ENCODE measurements at places on chromosomes 1 and 21. TPM values are rescaled to one million over a fixed set of nuclear protein-coding genes. Genes with fewer than 3 reads are reported as not detected.
A peak's percentile ranks its signal among the peaks of the same experiment; 100 is the strongest.

- no peak for DNase-seq
These were observed 49.7 kb downstream of the PACC1 start for GRCh38 chr1:212364985-212365384.

GRCh38 chr1:203796236-203796605 is 798 bp downstream of the ZBED6 start:
- DNase-seq = peak; percentile 44

- DNase-seq = no peak
These were observed 14.1 kb downstream of the TTC39A start for GRCh38 chr1:51316113-51316845.

CFAP45 gene
- polyA plus RNA-seq = 4.0 TPM

MIER1 gene
- 36.7 TPM for polyA plus RNA-seq

Data from renal pelvis (tissue), 12 donors.